ENCODE measurements at places on chromosomes 5 and 9. TPM values are rescaled to one million over a fixed set of nuclear protein-coding genes. Genes with fewer than 3 reads are reported as not detected.

The C8G gene
- total RNA-seq, result not detected

The SV2C gene
- total RNA-seq, result not detected

The CHSY3 gene
- total RNA-seq, result 1.9 TPM

The CARD6 gene
- 3.0 TPM for total RNA-seq

The GAPVD1 gene
- total RNA-seq, result 70.8 TPM

The SPATA6L gene
- not detected for total RNA-seq
